ENCODE measurements at places on chromosomes 6 and 20.

GRCh38 chr6:56483929-56484328 is 158.8 kb downstream of the DST start:
- no peak for DNase-seq

DNA sequence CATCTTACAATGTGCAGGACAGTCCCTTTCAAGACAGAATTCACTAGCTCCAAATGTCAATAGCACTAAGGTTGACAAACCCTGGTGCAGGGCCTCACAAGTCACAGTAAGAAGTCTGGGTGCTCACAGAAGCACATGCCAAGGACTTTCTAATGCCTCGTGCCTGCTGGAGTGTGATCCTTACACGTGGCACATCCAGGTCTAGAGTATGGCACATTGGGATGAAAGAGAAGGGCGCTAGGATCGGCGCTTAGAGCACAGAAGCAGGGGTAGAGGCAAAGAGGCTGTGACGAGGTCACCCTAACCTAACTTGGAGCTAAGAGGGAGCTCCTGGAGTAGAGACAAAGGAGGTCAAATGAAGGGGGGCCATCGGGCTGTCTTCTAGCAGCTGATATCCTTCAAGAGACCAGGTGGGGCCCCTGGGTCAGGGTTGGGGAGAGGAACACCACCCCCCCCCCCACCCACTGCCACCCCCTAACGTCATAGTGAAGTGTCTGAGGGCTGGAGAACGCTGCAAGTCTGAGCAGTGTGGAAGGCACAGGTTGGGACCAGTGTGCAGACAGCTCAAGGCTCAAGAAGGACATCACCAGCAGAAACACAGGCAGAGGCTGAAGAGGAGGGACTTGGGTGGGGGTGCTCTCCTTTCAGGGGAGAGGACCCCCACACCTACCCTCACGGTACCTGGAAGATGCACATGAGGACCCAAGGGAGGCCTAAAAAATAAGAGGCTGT is 97.8 kb upstream of the MRPS10 start:
- DNase-seq: no peak

- no peak for DNase-seq
Measured at GRCh38 chr20:17499041-17499440, 32.1 kb downstream of the BFSP1 start.

DNA sequence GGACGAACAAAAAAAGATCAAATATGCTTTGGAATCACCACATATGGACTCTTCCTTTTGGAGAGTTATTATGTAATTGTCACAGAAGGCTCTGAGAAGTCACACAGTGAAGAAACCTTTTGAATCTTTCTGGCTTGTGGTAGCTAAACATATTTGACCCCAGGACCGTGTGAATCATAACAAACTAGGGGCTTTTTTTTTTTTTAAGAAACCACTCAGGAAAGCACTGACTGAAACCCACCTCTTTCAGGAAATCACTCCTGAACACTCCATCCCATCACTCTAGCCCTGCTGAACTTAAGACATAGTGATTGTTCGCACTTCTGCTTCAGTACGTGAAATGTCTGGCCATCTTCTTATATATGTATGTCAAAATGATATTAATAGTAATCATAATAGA is 495.9 kb upstream of the ARID1B start:
- no peak for DNase-seq

GRCh38 chr6:121067381-121067780 is 266.9 kb downstream of the TBC1D32 start:
- no peak for DNase-seq

DNA sequence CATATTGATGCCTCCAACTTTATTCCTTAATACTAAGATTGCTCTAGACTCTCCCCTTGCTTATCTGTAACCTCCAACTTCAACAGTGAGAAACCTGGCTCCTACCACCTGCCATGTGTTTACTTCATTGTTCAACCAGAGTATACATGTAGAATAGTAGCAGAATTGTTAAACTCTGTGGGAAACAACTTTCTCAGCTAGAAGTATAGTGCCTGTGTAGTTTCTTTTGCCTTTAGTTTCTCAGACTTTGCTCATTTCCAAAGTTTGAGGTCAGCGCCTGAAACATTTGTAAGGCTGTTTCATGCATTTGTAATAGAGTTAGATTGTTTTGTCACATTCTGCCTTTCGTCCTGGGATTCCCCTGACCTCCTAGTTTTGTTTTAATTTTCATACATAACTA is 34.9 kb upstream of the HECA start:
- no peak for DNase-seq

DNA sequence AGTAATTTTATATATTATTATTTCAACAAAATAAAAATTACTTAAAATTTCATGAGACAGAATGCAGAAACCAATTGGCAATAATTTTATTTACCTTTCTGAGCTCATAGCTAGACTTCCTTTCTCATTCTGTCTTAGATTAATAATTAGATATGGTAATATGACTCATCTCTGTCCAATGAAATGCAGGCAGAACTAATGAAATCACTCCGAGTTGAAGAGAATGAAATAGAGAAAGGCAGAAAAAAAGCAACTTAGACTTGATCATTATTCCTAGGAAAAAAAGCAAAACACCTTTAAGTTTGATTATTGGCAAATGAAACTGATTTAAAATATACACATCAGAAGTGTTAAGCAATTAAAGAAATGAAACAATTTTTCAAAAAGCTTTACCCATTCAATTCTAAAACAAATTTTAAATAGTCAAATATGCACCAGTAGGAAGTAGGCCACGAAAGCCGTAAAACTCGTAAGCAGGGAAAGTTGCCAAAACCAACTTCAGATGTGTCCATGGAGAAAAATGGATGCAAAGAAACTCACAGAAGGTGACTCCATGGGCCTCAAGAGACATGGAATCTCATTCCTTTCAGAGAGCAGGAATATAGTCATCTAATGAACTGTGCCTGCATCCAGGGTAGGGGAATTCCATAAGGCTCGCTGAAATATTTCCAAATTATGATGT is 293.8 kb upstream of the RGS17 start:
- no peak for DNase-seq

GRCh38 chr6:17600527-17601385 is 654 bp downstream of the FAM8A1 start:
- no peak for DNase-seq

All from esophagus muscularis mucosa (tissue), 4 donors.